ENCODE measurements at places on chromosomes 12 and 14.
A peak's percentile ranks its signal among the peaks of the same experiment; 100 is the strongest.

GRCh38 chr12:12327802-12328201, 22.2 kb downstream of the MANSC1 start:
- DNase-seq, result peak; percentile 70

- DNase-seq, result no peak
Observed at GRCh38 chr12:55172686-55173085, 46.5 kb downstream of the OR9K2 start.

DNA sequence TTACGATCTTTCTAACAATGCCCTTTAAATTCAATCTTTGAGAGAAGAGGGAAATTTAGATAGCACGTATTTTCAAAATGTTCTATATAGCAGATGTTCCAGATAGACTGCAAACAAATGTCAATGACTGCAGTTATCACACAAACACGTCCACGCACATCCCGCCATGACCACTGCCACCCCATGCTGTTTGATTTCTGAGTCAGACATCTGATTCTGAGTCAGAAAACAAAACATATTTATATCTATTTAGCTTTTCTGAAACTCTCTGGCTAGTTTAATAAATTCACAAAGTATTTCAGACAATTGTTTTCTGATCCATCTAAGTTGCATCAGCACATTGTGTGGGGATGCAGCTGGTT, 105.9 kb upstream of the BCAT1 start:
- DNase-seq, result no peak

DNA sequence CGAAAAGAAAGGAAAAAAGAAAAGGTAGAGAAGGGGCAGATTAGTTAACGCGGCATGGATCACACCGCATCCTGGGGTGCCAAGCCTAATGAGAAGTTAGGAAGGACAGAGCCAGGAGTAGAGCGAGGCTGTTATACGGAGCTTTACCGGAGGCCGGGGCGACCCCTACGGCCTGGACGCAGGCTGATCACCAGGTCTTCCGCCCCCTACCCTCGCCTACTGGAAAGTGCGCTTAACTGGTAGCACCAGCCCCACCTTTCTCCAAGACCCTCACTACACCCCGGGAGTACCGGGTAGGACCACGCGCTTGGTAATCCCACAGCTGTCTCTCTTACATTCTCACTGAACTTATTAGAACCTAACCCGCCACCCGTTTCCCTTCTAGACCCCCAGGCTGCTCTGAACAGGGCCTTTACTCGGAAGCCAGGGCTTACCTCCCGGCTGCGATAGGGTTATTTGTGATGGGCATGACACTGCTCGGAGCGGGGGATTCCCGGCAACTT, 33.8 kb downstream of the WBP11 start:
- DNase-seq, result no peak

DNA sequence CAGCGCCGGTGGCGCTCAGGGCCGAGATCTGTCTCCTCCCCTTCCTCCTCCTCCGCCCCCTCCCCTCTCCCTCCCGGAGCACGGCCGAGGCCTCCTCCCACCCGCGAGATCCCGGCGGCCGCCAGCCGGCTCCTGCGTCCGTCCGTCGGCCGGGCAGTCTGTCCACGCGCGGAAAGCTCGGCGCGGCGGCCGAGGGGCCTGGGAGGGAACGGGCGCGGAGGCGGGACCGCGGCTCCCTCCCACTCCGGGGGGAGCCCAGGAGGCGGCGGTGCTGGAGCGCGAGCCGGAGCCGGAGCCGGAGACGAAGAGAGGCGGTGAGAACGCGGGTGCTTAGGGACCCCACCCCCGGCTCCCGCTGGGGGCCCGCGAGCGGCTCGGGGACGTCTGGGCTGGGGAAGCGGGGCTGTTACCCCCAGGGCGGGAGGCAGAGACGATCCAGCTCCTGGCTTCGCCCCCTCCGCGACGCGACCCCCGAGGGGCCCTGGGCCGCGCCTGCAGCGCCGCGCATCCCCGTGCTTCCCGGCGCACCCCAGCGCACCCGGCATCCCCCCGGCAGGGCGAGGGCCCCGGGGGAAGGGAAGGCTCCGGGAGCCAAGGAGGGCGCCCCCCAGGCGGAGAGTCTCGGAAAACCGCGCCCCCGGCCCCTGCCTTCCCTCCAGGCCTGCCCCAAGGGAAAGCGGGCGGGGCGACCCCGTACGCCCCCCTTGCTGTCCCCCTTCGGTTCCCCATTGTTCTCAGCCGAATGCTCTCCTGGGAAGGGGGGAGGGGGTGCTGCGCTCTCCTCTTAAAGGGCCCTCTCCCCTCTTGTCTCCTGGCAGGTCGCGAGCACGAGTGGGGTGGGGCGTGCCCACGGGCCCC, at the start of gene DTX1:
Gene DTX1, plus strand, starts transcription at position 100 of the 858 bp plus-strand sequence. CDS start 1,463 bp downstream, outside the sequence.
- DNase-seq, result no peak

GRCh38 chr12:45042599-45042998, 8.3 kb downstream of the DBX2 start:
- no peak for DNase-seq

GRCh38 chr12:22731236-22731635, 106.3 kb downstream of the ETNK1 start:
- DNase-seq, result no peak

GRCh38 chr14:104887623-104888488, 22.8 kb downstream of the CEP170B start:
- DNase-seq, result no peak

GRCh38 chr12:48510111-48510510, 15.3 kb upstream of the OR8S1 start:
- DNase-seq, result no peak

- DNase-seq, result no peak
Observed at GRCh38 chr14:92493024-92493423, 20.6 kb upstream of the RIN3 start.

- peak; percentile 27 for DNase-seq
Observed at GRCh38 chr14:52706286-52706685, 714 bp upstream of the PSMC6 start.

DNA sequence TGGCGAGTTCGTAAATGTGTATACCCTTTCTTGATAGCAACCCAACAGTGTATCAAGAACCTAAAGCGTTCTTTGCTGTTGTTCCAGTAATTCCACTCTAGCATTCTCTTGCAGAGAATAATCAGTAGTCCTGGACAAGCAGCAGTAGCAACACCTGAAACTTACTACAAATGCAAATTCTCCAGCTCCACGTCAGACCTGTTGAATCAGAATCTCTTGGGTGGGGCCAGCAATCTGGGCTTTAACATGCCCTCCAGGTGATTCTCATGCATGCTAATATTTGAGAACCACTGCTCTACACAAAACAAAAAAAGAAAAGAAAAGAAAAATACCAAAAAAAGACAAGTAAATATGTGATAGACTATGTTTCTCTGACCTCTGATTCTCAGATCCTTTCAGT, 10.1 kb downstream of the PTGDR start:
- DNase-seq, result no peak

GRCh38 chr14:55116246-55117030, 12.6 kb upstream of the LGALS3 start:
- peak; percentile 89 for DNase-seq

- DNase-seq, result no peak
Observed at GRCh38 chr12:28611115-28611435, 420.8 kb downstream of the CCDC91 start.

DNA sequence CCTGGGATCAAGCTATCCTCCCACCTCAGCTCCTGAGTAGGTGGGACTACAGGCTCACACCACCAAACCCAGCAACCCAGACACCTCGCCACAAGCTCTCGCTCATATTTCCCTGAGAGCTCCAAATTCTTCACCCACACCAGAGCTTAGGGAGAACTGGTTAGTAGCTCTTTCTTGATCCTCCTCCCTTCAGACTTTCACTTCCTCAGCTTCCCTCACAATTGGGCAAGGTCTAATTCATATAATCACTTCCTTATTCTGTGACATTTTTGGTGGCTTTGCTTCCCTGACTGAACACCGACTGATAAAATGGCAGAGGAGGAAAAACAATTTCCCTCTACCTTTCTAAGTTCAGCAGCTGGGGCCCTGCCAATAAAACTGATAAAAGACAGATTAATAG, 88.5 kb downstream of the GXYLT1 start:
- DNase-seq, result no peak

GRCh38 chr12:18753481-18754123, 15.7 kb downstream of the CAPZA3 start:
- no peak for DNase-seq

DNA sequence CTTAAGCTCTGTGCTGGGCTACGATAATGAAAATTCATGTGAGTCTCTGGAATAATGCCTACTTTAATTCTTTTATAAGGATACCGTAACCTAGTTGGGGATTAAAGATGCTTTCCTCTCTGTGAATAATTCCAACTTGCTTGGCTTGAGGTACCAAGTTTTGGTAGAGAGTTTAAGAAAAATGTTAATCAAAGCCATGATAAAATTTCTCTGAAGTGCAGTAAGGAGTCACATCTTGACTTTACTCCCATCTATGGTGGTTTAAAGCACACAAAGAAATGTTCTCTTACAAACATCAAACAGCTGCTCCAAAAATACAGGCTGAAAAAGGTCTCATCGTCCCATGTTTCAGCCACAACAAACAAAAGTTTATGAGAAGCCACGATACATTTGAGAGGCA, 284.8 kb upstream of the TBX3 start:
- no peak for DNase-seq

DNA sequence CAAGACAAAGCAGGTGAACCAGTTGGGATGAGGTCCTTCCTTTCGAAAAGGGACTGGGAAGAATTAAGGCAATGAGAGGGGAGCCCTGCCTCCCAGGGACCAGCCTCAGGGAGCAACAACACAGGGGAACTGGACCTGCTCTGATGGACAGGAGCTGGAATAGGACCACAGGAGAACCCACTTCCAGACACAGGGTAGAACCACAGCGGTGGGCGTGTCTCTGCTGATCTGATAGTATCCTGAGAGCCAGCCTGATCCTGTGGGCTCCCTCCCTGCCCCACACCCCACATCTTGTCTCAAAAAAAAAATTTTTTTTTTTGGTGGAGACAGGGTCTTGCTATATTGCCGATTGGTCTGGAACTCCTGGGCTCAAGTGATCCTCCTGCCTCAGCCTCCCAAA, 13.6 kb upstream of the PLEK2 start:
- peak; percentile 44 for DNase-seq

DNA sequence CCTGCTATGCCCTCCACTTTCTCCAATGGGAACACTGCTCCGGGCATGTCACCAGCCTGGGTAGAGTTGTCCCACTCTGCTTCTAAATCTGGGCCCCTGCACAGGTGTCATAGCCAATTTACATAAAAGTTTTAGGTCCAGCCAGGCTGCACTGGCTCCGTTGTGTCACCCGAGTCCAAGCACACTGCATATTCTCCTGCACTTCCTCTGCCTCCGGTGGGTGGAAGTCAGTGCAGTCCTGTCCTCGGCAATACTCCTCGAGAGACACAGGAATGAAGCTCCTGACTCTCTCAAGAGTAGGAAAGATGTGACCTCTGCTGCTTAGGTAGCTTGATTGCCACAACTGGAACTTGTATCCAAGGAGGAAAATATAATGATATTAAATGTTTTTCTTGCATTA, 15.2 kb downstream of the SLC8A3 start:
- DNase-seq, result no peak

GRCh38 chr12:14216405-14217294, 148.8 kb upstream of the ATF7IP start:
- DNase-seq, result no peak

DNA sequence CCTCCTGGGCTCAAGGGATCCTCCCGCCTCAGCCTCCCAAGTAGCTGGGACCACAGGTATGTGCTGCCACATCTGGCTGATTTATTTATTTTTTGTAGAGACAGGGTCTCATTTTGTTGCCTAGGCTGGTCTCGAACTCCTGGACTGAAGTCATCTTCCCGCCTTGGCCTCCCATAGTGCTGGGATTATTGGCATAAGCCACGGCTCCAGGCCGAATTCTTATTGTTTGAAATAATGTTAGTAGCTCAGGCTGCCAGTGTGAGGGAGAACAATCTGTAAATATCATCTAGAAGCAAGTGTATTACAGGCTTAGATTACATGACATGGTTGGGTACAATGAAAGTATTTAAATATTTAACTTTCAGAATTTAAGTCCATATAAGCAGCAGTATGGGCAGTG, 8.2 kb downstream of the ACTR6 start:
- DNase-seq, result no peak

DNA sequence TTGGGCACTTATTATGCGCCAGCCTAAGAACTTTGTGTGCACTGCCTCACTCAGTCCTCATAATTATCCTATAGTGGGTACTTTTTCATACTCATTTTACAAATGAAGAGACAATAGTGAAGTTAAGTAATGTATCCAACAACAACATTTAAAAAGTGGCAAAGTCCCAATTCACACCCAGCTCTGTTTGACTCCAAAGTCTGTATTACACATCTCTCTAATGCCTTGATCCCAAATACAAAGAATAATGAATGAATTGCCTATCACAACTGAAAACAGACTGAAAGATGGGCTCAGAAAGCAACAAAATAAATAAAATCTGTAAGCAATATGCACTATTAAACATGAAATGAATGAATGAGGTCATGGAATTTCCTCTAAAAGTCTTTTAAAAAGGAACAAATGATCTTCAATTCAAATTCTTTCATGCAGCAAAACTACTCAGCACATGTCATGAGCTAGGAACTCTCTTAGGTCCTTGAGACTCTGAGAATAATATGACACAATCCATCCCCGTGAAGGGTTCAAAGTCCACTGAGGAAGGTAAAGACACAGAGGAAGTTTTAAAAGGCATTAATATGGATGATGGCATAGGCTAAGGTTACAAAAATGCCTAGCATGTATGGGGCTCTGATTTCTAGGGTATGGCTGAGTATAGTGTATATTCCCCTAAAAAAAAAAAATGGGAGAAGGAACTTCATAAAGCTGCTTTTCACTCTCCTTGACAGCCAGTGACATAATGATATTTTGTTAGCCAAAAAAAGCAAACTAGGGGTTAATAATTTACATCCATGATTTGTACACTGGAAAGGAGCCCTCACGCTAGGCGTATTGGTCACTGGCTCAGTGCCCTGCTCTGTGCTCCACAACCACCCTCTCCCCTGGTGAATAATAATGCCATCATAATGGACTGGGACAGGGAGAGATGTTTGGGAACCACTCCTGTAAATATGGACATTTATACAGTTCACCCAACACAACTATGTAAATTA, 103.4 kb downstream of the SLC2A13 start:
- DNase-seq, result no peak

DNA sequence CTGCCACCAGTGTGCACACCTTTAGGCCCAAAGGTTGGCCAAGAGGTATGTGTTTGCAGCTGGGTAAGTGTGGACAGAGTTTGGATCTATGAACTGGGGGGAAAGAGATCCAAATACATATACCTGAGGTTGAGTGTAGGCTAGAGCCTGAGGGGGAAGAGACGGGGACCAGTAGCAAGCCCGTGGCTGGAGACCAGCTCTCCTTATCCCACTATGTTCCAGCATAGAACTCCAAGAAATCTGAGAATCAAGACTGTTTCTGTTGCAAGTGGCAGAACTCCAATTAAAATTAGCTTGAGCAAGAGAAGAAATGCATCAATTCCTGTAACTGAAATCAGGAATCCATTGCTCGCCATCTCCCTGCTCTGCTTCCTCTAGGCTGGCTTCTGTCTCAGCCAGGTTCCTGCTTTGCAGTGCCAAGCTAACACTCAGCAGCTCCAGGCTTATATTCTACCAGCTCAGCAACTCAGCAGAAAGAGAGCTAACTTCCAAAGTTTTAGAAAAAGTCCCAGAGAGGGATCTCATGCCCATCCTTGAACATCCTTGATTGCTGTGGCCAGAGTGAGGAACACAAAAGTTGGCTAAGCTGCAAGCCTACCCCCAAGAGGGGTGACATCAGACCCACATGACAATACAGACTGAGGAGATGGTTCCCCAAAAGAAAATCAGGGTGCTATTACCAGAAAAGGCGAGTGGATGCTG, 1.5 kb upstream of the PCK2 start:
- DNase-seq, result no peak
